Omental fat pad (tissue), 4 donors: ENCODE measurements at places on chromosomes 12 and 14. TPM values are rescaled to one million over a fixed set of nuclear protein-coding genes. Genes with fewer than 3 reads are reported as not detected.

Gene PELI2
- total RNA-seq = 27.0 TPM

Gene PROX2
- total RNA-seq = not detected

Gene MORN3
- total RNA-seq = not detected

Gene RNF212B
- total RNA-seq = not detected

Gene CLEC4D
- 2.0 TPM for total RNA-seq

Gene ESYT1
- total RNA-seq = 255 TPM

Gene KRT74
- total RNA-seq = not detected

Gene LALBA
- not detected for total RNA-seq

Gene KRT77
- total RNA-seq = not detected

Gene FITM1
- not detected for total RNA-seq

GRCh38 chr12:5200278-5201087, 156.8 kb downstream of the KCNA5 start:
- no peak for DNase-seq

DNA sequence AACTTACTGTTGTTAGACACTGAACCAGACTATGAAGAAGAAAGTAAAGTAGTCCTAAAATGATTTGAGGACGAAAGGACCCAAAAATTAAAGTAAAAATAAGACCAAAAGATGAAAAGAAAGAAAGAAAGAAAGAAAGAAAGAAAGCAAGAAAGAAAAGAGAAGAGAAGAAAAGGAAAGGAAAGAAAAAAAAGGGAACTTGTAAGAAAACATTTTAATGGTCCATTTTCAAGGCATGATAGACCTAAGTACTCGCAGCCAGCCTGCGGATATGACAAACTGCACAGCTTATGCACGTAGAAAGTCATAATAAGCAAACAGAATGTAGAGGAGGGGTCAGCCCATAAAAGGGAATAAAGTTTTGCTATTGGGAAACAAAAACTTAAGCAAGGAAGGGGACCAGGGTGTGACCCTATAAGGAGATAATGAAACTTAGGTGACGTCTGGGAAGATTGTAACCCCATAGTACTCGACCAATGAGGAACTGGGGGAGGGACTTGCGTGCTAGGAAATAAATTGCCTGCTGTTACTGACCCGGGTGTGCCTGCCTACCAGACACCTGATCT, 59.7 kb downstream of the APOBEC1 start:
- DNase-seq = no peak

DNA sequence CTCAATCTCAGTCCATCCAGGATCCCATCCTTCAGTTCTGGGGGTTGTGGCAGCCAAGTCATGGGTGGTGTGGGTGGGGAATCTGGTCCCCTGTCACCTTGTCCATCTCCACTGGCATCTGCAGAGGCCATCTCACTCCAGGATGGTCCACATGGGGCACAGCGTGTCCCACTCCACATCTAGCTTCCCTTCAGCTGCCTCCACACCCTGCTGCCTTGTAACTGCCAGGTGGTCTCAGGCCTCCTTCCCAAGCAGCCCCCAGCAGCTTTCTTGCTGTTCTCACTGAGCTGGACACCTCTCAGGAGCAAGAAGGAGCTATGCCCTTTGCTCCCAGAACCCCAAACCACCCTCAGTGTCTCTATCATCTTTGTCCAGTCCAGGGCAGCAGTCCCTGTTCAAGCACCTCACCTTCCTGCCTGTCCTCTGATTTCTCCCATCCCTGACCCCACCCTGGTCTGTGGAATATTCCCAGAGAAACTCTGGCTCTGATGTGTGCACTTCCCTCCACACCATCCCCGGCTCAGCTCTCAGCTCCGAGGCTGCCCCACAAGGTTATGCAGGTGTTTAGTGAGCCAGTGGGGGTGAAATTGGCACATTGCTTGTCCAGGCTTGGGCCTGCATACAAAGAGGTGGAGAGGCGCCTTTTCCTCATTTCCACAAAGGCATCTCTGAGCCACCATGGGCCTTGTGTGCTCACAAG, 13.7 kb upstream of the DYNC1H1 start:
- DNase-seq = no peak

DNA sequence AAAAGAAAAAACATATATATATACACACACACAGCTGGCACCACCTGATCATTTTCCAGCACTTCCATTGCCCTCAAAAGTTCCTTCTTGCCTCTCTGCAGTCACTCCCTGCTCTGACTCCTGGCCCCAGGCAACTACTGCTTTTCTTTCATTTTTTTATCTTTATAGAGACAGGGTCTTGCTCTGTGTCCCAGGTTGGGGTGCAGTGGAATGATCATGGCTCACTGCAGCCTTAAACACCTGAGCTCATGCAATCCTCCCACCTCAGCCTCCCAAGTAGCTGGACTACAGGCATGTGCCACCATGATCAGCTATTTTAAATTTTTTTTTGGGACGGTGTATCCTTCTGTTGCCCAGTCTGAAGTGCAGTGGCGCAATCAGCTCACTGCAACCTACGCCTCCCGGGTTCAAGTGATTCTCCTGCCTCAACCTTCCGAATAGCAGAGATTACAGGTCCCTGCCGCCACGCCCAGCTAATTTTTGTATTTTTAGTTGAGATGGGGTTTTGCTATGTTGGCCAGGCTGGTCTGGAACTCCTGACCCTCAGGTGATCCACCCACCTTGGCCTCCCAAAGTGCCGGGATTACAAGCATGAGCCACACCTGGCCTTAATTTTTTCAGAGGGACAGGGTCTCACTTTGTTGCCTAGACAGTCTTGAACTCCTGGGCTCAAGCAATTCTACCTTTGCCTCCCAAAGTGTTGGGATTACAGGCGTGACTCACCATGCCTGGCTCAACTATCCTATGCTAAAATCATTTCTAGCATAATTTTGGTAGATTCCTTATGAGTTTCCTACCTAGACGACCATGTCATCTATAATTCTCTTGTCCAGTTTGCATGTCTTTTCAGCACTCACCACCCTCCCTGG, 7.8 kb downstream of the HSP90AA1 start:
- DNase-seq = no peak

- no peak for DNase-seq
Measured at GRCh38 chr12:12016284-12017100, 54.2 kb upstream of the BCL2L14 start.

DNA sequence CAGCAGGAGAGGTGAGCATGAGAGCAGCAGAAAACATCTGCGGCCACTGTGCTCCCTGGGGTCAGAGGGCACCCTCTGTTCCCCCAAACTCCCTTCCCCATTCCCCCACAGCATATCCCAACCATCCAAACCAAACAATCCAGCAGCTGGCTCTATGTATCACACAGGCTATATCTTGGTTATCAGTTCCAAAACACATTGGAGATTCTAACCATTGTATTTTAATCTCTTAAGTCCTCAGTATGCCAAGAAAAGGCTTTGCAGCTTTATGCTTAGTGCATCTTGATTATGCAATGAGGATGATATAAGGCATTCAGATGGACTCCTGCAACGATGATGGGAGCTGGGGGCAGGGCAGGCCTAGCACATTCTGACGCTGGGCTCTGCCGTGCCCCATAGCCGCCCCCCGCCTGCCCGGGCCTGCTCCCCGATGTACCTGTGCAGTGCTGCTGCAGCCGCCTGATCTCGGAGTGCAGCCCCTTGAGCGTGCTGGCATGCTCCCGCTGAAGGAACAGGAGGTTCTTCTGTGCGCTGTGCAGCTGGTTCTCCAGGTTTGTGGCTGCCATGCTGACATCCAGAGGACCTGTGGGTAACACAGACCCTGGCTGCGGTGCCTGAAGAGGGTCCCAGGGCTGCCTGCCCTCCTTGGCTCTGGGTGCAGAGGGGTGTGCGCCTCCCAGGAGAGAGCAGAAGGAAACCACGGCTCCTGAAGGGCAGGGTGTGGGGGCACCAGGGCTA, 29.6 kb downstream of the CCDC92 start:
- no peak for DNase-seq

DNA sequence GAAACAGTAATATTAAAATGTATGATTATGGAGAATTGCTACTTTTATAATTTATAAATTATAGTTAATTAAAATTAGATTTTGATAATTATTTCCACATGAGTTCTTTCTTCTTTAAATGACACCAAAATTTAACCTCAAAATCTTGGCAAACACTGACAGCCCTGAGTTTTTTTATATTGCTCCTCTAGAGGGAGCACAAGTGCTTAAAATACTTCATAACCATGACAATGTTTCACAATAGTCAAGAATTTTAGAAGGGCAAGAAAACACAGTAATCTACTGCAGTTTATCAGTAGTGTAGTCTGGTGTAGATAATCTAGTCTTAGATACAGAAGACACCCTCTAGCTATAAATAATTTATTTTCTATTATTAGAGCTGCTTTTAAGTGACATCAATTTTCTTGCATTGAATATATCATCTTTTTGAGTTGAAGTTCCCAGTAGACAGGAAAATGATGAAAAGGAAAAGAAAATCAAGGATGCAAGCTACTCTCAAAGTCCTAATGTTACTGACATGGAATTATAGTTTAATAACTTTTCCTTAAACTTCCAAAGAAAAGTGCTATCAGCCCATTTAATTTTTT, 14.3 kb upstream of the PTGER2 start:
- no peak for DNase-seq

GRCh38 chr14:63542231-63542999, 762 bp downstream of the PPP2R5E start:
- no peak for DNase-seq

- DNase-seq = no peak
Measured at GRCh38 chr14:90664911-90665310, 151.3 kb downstream of the TTC7B start.

DNA sequence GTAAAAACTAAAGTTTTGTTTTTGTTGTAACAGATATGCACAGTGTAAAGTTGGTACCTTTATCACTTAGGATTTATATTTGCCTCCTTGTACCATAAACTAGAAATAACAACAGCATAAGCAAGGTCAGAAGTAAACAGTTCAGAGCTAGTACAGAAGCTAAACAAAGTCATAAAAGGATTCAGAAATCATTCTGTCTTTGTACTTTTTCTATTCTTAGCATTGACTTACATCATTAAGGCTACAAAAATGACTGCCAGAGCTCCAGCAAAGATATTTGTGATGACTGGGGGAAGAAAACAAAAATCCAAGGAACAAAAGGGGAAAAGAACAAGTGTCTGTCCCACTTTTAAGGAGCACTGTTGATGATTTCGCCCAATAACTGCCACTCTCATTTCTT, 347.2 kb downstream of the CCDC91 start:
- no peak for DNase-seq

DNA sequence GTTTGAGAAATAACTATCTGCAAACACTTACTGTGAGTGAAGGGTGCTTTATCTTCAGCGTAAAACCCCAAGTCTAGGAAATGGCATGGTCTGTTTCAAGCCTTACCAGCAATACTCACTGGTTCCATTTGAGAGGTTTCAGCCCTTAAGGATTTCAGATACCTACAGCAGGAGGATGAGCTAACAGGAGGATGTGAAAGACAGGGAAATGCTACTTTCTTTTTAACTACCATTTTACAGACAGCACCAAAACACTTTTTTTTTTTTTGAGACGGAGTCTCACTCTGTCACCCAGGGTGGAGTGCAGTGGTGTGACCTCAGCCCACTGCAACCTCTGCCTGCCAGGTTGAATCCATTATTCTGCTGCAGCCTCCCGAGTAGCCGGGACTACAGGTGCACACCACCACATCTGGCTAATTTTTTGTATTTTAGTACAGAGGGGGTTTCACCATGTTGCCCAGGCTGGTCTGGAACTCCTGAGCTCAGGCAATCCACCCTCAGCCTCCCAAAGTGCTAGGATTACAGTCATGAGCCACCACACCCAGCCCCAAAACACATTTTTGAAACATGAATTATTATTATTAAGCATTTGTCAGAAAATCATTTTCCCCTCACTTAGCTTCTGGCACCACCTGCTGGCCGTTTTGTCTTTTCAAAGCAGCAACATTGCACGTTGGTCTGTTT, 4.6 kb downstream of the MTRFR start:
- peak; percentile 73 for DNase-seq

DNA sequence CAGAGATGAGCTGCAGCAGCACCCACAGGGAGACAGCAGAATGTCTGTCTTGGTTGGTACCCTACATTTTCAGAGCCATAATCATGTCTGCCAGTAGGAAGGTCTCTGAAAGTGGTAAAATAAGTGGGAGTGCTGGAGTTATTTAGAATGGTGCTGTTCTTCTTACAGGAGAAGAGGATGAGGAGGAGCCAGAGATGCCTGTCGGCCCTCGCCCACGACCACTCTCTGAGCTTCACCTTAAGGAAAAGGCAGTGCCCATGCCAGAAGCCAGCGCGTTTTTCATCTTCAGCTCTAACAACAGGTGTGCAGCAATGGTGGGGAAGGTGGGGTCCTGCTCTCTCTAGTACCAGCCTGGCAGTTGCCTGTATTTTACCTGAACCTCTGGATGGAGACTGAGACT, 201.7 kb upstream of the FKBP4 start:
- no peak for DNase-seq

GRCh38 chr12:114405519-114406271, at the start of gene TBX5:
TBX5 (minus strand) TSS chr12:114406144; CDS start chr12:114403898, 2,246 bp downstream.
- no peak for DNase-seq

DNA sequence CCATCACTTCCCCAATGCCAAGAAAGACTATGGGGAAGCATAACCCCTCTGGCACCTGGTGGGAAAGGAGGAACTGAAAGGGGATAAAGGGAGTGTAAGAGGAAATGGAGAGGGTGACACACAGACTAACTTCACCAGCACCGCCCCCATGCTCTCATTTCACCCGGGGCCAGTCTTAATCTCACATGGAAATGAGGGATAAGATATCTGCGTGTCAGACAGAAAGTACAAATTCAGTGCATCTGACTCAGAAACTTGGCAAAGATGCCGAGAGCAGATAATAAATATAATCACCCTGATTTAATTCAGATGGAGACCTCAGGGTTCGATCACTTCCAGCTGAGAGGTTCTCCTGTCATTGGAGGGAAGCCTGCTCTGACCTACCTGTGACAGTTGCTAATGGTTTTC, 191.6 kb downstream of the DUSP6 start:
- peak; percentile 40 for DNase-seq

GRCh38 chr12:53994264-53995001, 5.5 kb upstream of the HOXC9 start:
- no peak for DNase-seq

GRCh38 chr14:36313206-36313605, 7.2 kb downstream of the MBIP start:
- DNase-seq = no peak

DNA sequence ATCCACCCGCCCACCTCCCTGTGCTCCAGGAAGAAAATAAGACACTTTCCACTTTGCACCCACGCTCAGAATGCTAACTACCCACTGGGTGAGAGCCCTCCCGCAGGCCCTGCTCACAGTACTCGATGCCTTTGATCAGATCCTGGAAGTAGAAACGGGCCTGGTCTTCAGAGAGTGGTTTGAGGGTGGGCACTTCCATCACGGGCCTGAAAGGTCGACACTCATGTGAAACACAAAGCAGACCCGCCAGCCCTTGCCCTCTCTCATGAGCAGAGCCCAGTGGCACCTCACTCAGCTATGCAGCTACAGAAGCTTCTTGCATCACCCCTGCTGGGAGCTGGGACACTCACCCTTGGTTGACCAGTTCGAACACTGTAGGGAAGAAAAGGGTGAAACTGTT, 41.1 kb downstream of the CAMKK2 start:
- DNase-seq = no peak
